ENCODE measurements at places on chromosomes 1 and 21.

DNA sequence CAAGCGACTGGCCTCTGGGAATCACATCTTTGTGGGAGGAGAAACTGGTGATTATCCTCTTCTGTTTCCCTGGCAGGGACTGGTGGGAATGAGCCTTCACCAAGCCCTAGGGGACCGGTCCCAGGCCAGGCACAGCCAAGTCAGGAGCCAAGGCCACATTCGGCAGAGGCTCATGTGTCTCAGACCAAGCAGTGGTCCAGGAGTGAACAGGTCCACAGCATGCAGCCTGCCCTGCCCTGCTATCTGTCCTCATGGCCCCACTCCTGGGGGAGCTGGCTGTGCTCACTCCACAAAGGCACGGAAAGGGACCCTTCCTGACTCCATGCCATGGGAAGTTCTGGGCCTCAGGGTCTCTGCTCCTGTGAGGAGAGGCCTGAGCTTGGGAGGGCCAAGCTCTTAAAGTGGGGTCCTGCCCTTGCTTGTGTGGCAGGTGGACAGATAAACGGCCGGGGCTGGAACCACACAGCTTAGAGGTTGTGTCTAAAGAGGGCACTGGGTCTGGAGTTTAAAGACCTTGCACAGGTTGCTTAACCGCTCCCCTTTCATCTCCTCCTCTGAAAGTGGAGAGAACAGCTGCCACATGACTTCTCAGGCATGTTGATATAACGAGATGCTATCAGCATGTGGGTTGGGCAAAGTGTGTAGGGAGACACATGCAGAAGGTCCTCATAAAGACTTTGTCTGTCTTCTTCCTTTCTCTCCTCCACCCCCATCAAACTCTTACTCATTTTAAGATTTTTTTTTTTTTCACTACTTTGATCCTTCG is 57.5 kb downstream of the CASQ2 start:
- no peak for DNase-seq

DNA sequence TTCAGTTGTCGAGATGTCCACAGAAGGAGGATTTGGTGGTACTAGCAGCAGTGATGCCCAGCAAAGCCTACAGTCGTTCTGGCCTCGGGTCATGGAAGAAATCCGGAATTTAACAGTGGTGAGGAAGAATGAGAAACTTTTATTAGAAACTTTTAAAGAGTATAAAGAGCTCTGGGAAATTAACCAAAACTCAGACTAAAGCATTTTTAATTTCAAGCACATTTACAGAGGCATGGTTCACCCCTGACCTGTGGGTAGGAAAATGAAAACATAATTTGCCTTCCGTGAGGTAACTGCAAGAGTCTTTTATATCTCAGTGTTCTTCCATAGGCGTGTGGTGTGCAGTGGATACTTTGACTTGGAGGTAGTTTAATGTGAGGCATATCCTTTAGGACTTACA is 44.8 kb upstream of the KCNQ4 start:
- DNase-seq, result no peak

- no peak for DNase-seq
Measured at GRCh38 chr1:41650028-41650880, 165.8 kb upstream of the EDN2 start.

DNA sequence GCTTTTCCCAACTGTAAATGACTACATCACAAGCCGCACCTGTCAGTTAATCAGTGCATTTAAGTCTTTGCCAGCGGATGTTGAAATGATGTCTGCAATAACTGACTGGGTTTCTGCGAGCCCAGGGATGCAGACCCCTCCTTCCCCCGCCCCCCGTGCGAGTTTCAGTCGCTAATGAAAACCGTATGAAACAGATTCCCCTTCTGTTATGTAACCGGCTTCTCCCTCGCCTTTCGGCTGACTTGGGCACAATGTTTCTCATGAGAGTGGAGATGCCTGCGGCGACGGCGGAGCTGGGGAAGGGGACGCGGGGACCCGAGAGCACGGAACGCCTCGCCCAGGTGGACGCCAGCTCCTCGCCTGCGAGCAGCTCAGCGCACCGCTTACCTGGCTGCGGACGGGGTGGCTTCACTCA is 753 bp downstream of the KCNJ6 start:
- no peak for DNase-seq

- DNase-seq, result no peak
Measured at GRCh38 chr1:22880174-22880601, 92.5 kb downstream of the LACTBL1 start.

- no peak for DNase-seq
Measured at GRCh38 chr1:204726478-204726877, 40.9 kb upstream of the LRRN2 start.

DNA sequence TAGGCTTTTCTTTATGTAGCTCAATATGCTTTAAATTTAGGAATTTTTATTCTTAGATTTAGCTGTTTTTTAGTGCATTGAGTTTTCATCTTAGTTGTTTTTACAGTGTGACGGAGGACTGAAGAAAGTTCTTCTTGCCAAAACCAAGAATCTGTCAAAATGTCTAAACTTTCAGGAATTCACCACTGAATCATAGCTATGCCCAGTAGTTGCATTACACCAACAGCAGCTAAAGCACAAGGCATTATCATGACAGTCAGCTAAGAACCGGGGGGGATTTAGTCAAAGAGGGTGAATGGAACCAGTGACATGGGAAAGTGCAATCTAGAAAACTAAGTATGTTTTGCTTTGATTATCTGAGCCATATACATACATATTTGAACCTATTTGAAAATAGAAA is 6.5 kb upstream of the C1orf146 start:
- DNase-seq, result no peak

GRCh38 chr1:243396876-243397275 is 141.0 kb downstream of the SDCCAG8 start:
- DNase-seq, result no peak

DNA sequence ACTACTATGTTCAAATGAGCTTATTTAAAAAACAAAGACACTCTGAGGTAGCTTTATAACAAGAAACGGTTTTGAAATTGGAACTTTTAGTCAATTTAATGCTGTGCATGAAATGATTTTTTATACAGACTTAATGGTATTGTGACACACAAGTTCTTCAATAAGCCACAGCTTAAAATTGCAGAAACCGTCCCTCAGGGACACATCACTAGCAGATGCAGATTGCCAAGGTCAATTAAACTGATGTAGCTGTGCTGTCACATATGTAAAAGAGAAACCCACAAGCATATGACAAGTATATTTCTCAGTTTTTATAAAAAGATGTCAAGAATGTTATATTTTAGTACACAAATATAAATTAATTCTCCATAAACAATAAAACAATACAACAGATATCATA is 366.9 kb downstream of the DPYD start:
- no peak for DNase-seq

DNA sequence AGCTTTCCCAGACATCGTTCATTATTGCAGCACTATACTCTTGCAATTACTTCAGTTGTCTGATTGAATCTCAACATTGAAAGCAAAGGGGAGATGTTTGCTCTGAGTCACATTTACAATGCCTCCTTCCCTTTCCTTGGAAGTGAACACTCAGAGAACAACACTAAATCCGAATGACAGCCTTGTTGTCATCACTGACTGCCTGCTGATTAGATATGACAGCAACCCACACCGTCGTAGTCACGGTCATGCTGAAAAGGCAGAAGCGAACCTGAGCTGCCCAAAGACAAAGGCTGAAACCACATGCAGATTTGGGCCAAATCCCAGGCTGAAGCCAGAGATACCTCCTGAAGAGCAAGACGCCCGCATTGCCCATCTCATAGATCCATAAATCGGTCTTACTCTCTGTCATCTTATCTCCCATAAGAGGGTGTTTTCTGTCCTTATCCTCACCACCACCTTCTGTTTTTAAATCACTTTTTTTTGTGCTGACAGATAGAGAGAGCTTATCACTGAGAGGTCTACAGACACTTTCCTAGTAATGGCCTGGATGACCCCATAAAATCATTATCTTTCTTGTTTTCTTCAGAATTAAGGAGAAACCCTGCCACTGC is 47.5 kb downstream of the TMCO4 start:
- DNase-seq, result no peak

- DNase-seq, result no peak
Measured at GRCh38 chr1:200029035-200029821, 1.7 kb downstream of the NR5A2 start.

- DNase-seq, result no peak
Measured at GRCh38 chr1:160740133-160740688, 1.2 kb downstream of the SLAMF7 start.

- no peak for DNase-seq
Measured at GRCh38 chr1:18711536-18712251, 81.0 kb downstream of the PAX7 start.

DNA sequence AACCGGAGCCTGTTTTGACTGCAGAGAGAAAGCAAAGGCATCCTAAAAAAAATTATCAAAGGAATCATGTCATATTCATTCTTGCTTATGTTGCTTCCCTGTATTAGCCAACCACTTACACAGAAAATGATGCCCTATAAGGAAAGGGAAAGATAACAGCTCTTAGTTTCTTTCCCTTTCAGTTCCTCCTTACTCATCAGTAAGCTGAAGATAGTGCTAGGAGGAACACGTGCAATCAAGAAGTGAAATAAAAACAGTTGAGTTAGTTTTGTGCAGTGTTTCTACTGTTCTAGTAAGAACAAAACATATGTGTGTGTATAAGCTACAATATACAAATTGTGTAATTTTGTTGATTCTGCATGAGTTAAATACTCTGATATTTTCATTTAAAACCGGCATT is 45.3 kb upstream of the MTF2 start:
- no peak for DNase-seq

Data from stimulated activated CD8-positive, alpha-beta memory T cell treated with anti-CD3 and anti-CD28 coated beads, Interleukin-4, amount 100 ng/mL, for 4 hours (primary cell).